ENCODE measurements at places on chromosomes 12 and 14.

DNA sequence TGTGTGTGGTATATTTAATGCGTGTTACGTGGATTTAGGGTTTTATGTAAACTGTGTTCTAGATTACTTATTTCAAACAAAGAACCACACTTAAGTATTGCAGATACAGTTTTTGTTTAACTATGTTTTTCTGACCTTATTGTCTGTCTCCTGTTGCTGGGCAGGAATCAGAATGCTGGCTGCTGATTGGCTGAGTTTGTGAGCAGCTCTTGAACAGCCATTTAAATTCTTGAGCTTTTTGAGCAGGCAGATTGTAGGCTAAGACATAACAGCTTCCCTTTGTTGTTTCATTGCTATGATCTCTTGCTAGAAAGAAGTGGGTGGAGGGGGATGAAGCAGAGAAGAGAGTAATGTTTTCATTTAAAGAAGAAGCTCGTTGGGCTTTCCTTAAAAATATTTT lies 52.2 kb downstream of the ATF7IP start:
- DNase-seq: no peak

DNA sequence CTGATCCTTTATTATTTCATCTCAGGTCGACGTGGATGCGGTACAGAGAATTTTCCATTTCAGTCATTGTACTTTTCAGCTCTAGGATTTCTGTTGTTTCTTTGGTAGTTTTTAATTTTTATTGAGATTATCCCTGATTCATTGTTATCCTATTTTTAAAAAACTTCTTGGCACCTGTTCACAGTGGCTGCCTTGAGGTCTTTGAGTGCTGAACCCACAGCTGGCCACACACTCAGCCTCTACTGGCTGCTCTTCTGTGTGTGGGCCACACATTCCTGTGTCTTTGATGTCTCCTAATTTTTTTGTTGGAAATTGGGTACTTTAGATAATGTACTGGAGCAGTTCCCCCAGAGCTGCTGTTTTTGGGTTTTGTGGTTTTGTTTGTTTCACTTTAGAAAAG lies 37.7 kb upstream of the ASPG start:
- no peak for DNase-seq

DNA sequence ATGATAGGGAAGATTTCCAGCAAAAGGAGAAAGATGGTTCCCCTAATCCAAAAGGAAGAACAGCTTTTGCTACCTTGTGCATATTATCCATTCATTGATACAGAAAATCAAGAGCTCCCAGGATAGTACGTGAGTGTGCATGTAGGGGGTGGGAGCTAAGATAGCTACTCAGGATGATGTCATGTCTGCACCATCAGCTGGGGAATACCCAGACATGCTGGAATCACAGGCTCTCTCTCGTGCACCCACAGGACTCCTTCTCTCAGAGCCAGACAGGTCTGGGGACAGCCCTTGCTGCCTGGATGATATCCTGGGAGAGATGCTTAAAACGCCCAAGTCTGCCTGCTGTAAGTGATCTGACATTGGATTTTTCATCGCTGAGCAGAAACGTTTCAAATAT lies 38.9 kb downstream of the FOXN3 start:
- no peak for DNase-seq

GRCh38 chr12:51307655-51308593 lies 16.1 kb downstream of the BIN2 start:
- DNase-seq: no peak

GRCh38 chr12:46830731-46831334 lies 5.0 kb upstream of the SLC38A4 start:
- no peak for DNase-seq

DNA sequence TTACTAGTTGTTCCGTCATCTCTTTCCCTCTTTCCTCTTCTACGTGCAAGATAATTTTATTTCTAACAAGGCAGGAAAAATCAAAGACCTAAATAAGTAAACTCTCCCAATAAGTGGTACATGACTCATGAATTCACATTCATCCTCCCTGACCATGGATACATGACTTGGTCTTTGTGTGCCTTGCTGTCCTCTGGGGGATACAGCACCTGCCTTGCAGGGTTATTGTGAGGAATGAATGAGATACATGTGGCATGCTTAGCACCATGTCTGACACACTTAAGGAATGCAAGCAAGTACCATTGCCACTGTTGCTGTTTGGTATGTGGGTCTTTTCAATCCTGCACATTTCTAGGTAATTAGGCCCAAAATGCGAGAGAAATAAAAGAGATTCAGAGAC lies 208.4 kb downstream of the DPF3 start:
- no peak for DNase-seq

DNA sequence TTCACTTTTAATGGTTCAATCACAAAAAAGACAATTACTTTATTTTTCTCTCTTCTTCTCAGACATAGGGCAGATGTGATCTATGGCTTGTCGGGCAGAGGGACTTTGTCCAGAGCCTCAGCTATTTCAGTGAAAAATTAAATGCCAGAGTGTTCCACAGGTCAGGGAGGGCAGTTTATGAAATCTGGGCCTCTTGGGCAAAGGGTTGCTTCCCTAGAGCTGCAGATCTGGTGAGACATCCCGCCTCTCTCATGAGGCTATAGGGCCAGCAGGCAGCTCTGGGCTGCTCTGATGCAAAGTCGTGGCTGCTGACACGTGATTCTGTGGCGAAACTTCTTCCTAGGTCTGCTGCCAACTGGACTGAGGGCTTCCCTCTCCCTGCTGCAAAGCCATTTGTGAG lies 6.0 kb downstream of the CLMN start:
- no peak for DNase-seq

DNA sequence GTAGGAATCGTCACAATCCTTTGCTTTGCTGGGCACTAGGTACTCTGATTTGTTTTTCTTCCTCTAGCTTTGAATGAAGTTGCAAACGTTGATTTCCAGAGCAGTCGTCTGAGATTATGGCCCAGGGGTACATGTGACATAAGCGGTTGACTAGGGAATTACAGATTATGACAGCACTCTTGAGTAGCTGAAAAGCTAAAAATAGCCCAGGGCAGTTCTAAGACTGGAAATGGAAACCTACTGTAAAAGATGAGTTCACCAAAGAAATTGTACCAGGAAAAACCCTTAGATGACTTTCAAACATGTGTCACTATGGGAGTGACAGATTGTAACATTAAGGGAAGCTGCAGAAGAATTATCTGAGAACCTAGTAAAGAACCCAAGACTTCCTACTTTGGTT lies 108.5 kb downstream of the ANO6 start:
- no peak for DNase-seq

DNA sequence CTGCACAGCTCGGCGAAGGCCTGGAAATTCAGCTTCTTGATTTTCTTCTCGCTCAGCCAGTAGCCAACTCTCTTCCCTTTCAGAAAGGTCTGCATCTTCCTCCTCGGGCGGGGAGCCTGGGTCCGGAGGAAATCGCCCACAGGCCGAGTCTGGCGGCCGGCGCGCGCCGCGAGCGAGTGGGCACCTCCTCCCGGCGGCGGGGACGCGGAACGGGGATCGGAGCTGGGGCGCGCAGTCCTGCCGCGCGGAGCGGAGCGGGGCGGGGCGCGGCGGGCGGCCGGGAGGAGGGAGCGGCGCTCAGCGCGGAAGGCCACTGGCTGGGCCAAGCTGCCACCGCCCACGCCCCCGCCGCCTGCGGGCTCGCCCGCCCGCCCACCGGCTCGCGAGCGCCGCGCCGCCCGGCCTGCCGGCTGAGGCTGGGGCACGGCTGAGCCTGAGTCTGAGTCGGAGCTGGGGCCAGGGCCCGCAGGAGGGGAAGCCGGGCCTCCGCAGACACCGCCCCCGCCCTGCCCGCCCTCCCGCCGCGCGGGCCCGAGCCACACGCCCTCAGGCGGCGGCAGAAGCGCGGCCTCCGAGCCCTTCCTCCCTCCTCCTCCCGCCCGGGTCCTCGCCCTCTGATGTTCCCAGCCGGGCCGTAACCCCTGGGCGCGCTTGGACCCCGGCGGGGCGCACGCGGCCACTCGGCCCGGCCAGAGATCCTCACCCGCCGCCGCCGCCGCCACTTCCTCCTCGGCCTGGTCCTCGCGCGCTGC lies 480 bp downstream of the ITPK1 start:
- DNase-seq: peak; percentile 77

DNA sequence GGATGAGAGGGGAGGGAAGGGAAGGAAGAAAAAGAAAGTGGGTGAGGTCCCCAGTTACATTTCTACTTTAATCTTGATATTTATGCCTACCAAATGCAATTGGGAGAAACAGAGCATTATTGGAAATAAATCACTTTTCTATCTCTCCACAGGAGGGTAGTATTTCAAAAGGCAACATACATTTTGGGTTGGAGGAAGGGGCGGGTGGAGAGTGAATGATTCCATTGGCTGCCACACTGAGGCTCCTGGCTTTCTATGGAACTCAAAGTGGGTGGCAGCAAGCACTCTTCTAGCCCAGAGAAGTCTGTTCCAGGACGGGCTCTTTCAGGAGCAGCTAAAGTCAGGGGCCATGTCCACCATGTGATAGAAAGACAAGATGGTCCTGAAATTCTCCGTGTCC lies 441.3 kb downstream of the DAD1 start:
- DNase-seq: no peak

GRCh38 chr14:75313294-75313693 lies 34.7 kb downstream of the FOS start:
- DNase-seq: no peak

DNA sequence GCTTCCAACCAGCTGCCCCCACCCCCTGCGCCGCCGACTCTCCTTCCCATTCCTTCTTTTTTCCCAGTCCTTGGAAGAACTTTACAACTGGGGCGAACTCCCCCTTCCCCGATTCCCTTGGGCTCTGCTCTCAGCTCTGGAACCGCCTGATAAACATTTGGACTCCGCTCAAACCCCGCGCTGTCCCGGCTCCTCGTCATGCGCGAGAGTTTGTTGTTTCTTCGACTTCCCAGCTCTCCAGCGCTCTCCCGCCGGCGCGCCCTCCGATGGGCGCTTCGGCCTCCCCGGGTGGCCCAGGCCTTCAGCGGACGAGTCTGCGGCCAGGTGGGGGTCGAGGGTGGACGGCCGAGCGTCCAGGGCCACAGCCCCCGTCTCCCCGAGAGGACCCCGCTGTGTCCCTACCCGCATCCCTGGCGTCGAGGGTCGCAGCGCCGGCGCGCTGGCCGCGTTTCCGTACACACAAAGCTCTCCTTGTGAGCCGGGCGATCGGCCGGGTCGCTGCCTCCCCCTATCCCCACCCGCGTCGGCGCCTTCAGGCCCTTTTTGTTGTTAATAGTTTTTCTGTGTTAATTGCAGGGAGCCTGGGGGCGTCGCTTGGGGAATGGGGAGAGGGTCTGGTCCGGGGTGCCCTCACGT lies 847 bp downstream of the MMP14 start:
- DNase-seq: no peak

- no peak for DNase-seq
Measured at GRCh38 chr14:104039214-104039613, 46.3 kb upstream of the ASPG start.

- DNase-seq: no peak
Measured at GRCh38 chr14:38101679-38102078, 106.0 kb upstream of the SSTR1 start.

GRCh38 chr14:95884377-95884776 lies 7.7 kb downstream of the TUNAR start:
- no peak for DNase-seq

- no peak for DNase-seq
Measured at GRCh38 chr14:84694161-84694560, 835.8 kb upstream of the FLRT2 start.

DNA sequence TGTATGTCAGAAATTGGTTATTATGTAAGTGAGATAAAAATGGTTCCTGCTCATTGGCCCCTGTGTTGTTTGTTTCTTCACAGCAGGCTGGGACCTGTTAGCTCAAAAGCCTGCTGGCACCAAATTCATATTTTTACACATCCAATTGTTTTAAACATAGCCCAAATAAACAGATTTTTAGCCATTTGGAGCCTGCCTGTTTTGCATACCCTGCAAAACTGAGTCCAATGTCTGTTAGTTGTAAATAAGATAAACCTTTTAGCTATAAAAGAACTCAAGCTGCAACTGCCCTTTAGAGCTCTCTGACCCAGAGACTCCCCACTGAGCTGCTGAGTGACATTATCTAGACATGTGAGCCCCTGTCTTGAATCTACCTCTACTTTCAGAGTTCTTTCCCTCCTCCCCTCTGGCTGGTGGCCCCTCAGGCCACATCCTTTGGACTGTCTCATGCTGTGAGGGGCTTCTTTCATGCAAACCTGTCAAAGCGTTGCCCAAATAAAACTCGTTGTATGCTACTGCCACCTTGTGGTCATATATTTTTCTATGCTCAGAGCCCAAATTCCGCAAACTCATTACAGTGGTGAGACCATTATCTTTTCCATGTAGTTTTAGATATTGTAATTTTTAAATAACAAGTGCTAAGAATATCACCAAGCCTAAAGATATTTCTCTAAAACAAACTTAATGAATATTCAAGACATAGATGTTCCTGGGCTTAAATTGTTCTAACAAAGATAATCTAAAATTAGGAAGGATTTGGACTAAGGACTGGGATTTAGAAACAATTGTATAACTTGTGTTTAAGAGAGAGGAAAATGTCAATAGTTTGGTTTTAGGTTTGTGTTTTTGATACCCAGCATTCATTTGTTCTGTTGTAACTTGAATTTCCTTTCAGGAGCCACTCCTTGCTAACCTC lies 337.9 kb downstream of the AACS start:
- no peak for DNase-seq
